ENCODE measurements at places on chromosomes 5 and 9.

- DNase-seq, result no peak
Measured at GRCh38 chr9:110258690-110259091, 2.4 kb upstream of the TXN start.

- DNase-seq, result no peak
Measured at GRCh38 chr9:87195306-87195705, 248.0 kb upstream of the GAS1 start.

DNA sequence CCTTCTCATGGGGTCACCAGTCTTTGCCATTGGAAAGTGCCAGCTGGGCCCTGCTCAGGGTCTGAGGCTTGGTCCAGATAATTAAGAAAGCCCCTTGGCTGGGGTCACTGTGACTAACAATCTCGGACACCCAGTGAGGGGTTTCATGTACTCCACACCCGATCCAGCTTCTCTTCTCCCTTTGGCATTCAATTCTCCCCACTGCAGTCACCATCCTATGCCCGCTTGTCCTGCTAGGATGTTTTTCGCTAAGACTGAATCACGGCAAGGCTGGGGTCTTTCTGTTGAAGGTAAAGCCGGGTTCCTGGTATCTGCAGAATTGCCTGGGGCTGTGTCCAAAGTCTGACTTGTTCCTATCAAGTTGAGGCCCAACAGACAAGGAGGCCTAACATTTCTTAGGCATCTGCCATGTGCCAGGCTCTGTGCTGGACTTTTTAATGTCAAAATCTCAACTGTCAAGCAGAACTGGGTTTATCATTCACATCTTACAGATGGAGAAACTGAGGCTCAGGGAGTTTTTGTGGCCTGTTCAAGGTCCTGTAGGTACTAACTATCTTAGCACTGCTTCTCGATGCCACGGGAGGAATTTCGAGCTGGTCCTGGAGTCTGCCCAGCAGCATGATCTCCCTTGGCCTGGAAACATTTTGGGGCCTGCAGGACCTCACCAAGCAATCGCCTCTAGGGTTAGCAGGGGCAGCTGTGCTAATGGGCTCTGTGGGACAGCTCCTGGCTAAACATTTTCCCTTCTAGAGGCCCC lies 142.0 kb upstream of the ALDH1B1 start:
- no peak for DNase-seq

DNA sequence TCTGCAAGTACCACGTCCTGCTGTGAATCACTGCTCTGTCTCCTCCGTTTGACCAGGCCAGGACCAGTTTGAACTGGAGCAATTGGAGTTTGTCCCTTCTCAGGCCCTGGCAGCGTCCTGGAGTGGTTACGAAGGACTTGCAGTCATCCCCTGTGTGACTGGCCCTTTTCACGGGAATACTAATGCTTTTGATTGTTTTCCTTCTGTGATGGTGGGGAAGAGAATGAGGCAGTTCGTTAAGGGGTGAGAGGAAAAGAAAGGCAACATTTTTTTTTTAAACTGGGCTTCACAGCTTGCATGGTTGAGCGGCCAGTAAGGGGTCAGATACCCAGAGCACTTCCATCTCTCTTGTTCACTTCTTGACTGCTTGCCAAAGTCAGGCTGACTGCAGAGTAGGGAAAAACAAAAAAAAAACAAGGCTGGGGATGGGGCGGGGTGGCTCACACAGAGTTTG lies 153.5 kb upstream of the STK32A start:
- peak; percentile 67 for DNase-seq

GRCh38 chr9:105693435-105694189 lies 729 bp upstream of the TMEM38B start:
- no peak for DNase-seq

DNA sequence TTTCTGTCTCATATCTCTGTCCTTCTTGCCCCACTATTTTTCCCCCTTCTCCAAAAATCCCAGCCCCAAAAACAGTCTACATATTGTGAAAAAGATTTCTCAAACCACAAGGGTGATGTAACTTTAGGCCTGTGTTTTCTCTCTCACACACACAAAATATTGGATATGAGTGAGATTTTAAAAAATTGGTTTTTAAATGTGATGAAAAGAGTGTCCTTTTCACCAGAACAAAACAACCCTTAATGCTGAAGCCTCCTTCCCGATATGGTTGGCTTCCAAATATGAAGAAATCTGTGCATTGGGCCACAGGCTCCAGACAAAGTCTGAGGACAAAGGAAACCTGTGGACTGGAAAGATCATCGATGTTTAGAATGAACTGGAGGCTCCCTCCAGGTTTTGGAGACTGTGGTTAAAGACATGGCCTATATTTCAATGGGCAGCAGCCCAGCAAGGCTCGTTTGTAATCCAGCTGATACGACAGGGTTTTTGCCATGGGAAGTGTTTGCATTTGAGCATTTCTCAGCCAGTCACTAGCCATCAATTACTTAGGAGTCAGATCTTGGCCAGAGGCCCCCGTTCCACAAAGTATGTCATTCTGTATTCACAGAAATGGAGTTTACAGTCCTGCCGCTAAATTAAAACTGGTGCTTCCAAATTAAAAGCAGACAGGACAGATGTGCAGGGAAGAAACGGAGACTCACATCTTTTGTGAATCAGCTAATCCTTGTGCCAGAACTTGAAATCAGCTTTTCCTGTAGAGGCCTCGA lies 546.3 kb downstream of the EBF1 start:
- DNase-seq, result no peak

- no peak for DNase-seq
Measured at GRCh38 chr5:27963050-27963783, 924.8 kb upstream of the CDH9 start.

- DNase-seq, result no peak
Measured at GRCh38 chr9:76572151-76572550, 113.2 kb downstream of the GCNT1 start.

- no peak for DNase-seq
Measured at GRCh38 chr5:51230336-51230735, 152.9 kb upstream of the ISL1 start.

GRCh38 chr5:54329731-54330709 lies 19.6 kb upstream of the ARL15 start:
- no peak for DNase-seq

DNA sequence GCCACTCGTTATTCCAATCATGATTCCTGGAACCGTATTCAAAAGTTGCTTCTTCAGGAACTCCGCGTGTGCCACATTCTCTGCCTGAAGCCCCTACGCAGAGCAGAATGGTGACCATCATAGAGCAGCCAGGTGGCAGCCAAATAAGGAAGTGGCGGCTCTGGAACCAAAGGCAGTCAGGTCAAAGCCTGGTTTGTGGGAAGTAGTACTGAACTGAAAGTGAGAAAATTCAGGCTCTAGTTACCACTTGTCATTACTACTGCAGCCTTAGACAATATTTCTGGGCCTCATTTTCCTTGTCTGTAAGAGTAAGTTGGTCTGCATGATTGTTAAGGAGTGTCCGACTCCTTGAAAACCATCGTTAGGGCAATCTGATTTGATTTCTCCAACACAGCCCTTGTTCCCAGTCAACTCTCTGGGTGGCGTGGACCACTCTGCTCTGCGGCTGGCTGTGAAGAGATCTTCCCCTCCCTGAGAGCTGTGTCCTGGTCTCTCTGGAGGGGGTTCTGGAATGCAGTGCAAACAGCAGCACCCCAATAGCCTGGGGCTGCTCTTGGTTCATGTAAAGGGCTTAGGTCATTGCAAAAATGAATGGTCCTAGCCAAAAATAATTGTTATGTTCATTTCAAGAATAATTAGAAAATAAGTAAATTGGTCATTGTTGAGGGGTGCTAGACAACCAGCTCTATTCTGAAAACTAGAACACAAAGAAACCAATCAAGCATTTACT lies 102.4 kb downstream of the MED27 start:
- DNase-seq, result no peak

DNA sequence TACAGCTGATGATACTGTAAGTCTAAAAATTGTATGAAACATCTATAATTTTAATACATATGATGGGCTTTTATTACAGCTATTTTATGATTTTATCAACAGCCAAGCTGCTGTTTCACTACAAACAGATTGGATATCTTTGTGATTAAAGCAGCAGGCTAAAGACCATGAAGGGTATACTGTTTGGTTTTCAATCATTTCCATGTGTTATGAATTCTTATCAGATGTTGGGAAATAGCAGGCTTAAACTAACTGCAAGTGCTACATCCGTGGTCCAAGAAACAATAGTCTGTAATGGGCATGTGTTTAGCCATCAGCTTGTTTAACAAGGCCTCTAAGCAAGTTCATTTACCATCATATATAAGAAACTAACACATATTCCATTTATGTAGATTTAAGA lies 107.5 kb downstream of the CWC27 start:
- no peak for DNase-seq

- peak; percentile 18 for DNase-seq
Measured at GRCh38 chr9:78325343-78325742, 28.4 kb downstream of the PSAT1 start.

DNA sequence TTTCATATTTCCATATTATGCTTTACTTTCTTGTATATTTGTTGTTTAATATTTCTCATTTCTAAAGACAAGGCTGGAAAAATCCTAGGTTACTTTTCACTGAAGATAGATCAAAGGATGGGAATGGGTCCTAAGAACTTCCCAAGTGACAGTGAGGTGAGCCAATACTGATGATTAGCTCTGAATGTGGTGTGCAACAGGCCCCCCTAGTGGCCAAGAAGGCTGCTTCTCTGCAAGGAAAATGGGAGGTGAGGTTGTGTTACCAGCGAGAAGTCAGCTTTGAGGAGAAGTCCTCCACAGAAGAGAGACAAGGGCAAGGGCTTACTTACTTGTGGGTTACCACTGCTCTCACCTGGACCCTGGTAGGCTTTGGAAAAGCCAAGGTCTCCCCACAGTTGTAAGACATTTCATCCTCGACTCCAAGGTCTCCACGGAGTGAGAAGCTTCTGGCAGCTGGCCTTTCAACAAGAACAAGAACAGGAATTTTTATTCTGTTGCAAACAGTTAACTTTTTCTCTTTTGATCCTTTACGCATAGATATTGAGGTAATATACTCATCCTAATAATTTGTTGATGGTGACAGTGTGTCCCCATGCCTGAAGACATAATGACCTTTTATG lies 69.9 kb downstream of the MAMDC2 start:
- DNase-seq, result no peak

DNA sequence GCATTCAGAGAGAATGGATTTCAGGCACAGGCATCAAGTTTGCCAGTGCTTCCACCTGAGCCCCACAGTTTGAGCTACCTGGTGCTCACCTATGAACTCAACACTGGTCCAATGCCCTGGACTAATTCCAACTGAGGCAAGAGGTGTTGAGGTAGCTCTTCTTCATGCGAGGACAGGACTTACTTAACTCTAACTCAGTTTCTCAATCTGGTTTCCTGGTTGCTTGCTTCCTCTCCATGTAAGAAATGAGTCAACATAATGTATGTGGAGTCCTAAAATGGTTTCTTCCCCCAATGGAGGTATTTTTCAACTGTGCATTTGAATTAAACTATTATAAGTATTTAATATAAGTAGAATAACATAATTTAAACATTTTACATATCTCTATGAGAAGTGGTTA lies 523.6 kb upstream of the DAB2 start:
- no peak for DNase-seq

GRCh38 chr5:4862500-4862899 lies 277.6 kb upstream of the ADAMTS16 start:
- no peak for DNase-seq

DNA sequence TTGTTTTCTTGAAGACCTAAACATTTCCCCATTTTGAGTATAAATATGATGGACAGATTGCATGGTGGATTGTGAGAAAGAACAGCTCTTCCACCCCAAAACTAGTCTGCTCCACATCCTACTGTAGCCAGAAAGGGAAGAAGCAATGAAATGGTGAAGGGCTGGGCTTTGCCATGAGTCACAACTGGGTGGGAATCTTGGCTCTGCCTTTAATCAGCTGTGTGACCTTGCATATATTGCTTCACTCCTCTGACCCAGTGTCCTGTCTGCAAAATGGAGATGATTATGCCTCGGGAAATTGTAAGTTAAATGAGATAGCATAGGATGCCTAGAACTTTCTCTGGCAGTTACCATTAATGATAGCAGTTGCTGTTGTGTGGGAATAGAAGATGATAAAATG lies 101.9 kb downstream of the PDE8B start:
- DNase-seq, result no peak

GRCh38 chr5:42825422-42826148 lies 13.9 kb upstream of the SELENOP start:
- DNase-seq, result no peak

DNA sequence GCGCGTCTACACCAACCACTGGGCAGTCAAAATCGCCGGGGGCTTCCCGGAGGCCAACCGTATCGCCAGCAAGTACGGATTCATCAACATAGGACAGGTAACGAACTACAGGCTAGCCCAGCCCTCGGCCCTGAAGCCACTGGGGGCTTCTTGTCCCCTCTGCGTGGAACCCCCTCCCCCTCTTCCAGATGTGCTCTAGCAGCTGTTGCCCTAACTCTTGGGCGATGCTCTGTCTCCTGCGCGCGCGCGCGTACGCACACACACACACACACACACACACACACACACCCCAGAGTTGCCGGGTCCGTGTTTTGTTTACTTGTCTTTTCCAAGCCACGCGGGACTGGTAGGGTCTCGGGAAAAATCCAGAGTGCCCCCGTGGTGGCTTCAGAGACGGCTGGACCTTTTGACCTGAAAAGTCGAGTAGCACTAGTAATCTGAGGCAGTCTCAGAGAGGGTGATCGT lies 836 bp downstream of the PCSK5 start:
- no peak for DNase-seq

DNA sequence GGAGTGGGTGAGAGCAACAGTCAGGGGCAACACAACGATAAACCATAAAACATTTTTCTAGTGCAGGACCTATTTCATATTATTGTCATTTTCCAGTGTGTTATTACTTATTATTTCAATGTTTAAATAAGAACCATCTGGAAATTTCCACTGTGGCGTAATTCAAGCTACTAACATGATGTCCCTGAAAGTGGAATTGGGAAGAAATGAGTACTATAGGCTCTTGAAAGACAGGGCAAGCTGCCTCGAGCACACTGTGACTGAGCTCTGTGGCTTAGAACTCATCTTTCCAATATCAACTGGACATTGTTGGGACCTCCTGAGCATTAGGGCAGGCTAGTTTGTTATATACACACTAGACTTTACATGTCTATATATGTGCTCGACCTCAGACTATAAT lies 182.9 kb upstream of the RIOK2 start:
- DNase-seq, result no peak

DNA sequence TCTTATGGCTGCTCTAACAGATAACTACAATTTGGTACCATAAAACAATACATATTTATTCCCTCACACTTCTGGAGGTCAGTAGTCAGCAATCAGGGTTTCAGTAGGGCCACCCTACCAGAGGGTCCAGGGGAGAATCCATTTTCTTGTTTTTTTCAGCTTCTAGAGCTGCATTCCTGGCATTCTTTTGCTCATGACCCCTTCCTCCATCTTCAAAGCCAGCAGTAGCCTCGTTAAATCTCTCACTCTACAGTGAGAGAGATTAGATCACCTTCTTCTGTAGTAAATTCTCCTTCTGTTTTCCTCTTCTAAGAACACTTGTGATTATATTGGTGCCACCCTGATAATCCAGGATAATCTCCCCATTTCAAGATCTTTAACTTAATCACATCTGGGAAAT lies 187.4 kb downstream of the RFK start:
- no peak for DNase-seq
